CD4-positive, alpha-beta T cell treated with Interleukin-6 at 100 ng/mL for 8 hours (primary cell): ENCODE measurements at places on chromosomes 5 and 9.

GRCh38 chr9:123608104-123608503, 252.1 kb downstream of the CRB2 start:
- DNase-seq: no peak

DNA sequence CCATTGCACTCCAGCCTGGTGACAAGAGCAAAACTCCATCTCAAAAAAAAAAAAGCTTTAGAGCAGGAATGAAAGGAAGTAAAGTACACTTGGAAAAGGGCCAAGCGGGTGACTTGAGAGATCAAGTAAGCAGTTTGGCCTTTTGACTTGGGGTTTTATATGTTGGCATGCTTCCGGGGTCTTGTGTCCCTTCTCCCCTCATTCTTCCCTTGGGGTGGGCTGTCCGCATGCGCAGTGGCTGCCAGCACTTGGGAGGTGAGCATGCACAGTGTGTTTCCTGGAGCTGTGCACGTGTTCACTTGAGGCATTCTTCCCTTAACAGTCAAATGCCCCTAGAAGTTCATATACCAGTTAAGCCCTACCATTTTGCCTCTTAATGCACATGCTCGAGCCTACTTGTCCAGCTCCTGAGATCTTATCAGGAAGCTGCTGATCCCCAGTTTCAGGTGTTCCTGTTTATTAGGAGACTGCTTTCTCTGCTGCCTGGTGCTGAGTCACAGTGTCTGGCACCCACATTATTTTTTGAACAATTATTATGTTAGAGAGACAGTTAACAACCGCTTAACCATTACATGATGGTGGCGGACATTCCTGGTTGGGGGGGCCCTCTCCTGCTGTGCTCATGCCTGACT, 32.6 kb upstream of the PRRC2B start:
- peak; percentile 45 for DNase-seq

DNA sequence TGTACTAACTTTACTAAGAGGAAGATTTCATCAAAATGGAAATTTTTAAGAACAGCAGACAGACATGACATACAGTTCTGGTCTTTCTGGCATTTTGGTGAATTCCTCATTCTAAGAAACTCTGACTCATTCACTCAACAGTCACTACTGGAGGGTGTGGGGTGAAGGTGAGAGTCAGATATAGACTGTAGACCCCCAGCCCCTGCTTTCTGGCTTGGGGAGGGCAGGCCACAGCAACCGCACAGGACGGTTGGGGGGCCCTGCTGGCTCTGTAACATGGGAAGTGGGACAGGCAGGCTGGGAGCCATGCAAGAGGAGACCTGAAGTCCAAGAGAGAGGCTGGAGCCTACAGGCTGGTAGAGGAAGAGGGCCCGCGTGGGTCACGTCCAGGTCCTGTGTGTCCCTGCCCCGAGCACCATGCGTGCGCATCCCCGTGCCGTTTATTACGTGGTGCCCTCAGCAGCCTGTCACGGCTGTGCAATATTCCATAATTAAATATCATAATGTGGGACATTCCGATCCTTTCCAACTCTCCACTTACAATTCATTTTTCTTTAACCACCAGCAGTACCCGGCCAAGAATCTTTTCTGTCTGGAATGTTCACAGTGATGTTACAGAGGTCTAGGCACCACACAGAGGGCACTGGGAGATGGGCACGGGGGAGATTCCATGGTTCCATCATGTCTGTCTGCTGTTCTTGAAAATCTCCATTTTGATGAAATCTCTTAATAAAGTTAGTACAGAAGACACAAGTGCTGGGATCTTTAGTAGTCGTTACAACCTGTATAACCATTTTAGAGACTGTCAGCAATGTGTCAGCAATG, 75.5 kb downstream of the SEMA4D start:
- DNase-seq: no peak

- DNase-seq: no peak
Measured at GRCh38 chr9:119951090-119951489, 581.9 kb upstream of the BRINP1 start.

GRCh38 chr5:139584137-139584536, 23.0 kb downstream of the UBE2D2 start:
- no peak for DNase-seq

- DNase-seq: no peak
Measured at GRCh38 chr9:134549336-134549735, 92.3 kb upstream of the COL5A1 start.

- DNase-seq: no peak
Measured at GRCh38 chr5:140524003-140524402, 23.5 kb upstream of the EIF4EBP3 start.
